ENCODE measurements at places on chromosomes 16 and 17.

DNA sequence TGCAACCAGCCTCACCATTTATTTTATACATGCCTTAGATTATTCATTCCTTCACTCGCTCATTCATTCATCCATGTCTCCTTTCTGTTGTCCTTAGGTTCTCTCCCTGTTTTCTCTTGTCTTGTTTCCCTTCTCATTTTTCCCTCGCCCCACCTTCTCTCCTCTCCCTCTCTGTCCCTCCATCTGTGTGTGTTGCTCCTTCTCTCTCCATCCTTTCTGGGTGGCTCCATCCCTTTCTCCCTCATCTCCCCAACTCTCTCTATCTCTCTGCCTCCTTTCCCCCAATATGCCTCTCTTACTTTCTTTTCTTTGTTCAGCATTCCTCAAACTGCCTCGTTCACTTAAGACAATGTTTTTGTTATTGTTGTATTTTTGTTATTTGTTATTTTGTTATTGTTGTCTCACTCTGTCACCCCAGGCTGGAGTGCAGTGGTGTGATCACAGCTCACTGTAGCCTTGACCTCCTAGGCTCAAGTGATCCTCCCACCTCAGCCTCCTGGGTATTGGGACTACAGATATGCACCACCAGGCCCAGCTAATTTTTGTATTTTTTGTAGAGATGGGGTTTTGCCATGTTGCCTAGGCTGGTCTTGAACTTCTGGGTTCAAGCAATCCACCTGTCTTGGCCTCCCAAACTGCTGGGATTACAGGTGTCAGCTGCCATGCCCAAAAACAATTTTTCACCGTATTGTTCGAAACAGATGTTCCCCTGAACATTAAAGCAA lies 14.4 kb downstream of the SOCS1 start:
- DNase-seq = no peak

DNA sequence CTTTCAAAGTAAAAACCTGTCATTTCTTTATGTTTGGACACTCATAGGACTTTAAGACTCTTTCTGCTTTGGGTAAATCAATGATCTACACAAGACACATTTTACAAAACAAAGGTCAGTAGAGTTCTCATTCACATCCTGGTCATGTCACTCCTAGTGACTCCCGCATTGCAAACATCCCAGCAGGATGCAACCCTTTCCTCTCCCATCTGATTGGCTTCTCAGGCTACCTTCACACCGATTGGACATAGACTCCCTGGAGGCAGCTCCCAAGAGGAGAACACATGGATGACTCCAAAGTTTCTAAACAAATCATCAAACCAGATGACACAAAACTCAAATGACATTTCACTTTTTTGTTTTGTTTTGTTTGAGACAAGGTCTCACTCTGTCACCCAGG lies 43.8 kb upstream of the ACSM2B start:
- DNase-seq = no peak

- DNase-seq = no peak
These were observed 19.3 kb downstream of the CHMP6 start for GRCh38 chr17:81010935-81011334.

DNA sequence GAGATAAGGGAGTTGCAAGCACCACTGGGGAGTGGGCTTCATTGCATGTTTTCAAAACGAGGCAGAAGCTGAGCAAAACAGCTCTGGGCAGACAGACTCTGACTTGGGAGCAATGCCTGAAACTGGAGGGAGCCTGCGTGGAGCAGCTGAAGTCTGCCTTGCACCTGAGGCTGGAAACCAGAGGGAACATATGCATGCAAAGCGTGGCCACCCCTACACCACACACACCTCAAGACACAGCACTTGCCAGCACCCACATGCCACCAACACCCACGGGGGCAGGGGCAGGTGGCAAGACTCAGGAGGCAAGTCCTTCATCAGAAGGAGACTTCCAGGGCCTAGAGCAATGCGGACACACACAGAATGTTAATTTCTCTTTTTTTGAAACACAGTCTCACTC lies 45.8 kb downstream of the COTL1 start:
- DNase-seq = no peak

- DNase-seq = no peak
These were observed 160.0 kb downstream of the TANC2 start for GRCh38 chr17:63125987-63126386.

DNA sequence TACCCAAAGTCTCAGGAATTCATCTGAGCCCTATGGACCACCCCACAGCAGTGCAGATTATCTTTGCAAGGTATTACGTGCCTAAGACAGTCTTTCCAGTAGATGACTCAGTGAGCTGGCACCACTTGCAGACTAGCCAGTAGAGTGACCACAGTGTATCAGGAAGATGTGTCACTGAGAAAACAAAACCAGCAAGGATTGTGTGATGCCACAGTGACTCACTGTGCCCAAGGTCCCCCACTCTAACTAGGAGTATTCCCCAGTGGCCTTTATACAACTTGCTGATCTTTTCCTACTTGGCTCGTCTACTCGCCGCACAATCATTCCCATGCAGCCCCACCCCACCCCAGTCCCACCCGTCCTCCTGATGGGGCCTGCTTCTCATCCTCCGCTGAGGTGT lies 26.8 kb upstream of the PRKCA start:
- no peak for DNase-seq

GRCh38 chr17:59617156-59617732 lies 2.5 kb upstream of the CLTC start:
- DNase-seq = no peak

GRCh38 chr17:45246861-45247428 lies 14.9 kb downstream of the SPATA32 start:
- DNase-seq = no peak

DNA sequence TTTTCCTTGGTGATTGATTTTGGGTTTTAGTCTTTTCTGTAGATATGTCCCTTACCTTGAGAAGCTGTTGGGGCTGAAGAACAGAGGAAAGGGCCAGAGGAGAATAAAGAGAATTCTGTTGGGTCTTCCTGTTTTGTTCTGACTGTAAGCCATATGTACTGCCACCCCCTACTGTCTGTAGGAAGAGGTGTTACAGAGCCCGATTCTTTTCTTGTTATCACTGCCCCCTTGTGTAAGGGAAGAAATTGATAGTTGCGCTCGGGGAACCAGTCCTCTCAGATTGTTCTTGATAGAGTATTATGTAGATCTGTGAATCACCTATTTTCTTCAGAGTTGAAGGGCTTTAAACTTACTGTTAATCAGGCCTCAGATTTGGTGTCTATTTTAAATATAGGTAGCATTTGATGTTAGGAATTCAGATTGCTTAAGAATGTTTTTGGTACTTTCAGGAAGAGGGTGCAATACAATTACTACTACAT lies 2.4 kb downstream of the TANC2 start:
- DNase-seq = peak; percentile 92

GRCh38 chr17:30605027-30605426 lies 127.8 kb downstream of the GOSR1 start:
- no peak for DNase-seq

GRCh38 chr16:81706327-81707295 lies 72.5 kb upstream of the PLCG2 start:
- no peak for DNase-seq

GRCh38 chr17:81829858-81830257 lies 3.2 kb downstream of the MCRIP1 start:
- no peak for DNase-seq

GRCh38 chr16:6857575-6857974 lies 475.1 kb upstream of the RBFOX1 start:
- no peak for DNase-seq

GRCh38 chr16:51919736-51920135 lies 627.2 kb downstream of the TOX3 start:
- no peak for DNase-seq

DNA sequence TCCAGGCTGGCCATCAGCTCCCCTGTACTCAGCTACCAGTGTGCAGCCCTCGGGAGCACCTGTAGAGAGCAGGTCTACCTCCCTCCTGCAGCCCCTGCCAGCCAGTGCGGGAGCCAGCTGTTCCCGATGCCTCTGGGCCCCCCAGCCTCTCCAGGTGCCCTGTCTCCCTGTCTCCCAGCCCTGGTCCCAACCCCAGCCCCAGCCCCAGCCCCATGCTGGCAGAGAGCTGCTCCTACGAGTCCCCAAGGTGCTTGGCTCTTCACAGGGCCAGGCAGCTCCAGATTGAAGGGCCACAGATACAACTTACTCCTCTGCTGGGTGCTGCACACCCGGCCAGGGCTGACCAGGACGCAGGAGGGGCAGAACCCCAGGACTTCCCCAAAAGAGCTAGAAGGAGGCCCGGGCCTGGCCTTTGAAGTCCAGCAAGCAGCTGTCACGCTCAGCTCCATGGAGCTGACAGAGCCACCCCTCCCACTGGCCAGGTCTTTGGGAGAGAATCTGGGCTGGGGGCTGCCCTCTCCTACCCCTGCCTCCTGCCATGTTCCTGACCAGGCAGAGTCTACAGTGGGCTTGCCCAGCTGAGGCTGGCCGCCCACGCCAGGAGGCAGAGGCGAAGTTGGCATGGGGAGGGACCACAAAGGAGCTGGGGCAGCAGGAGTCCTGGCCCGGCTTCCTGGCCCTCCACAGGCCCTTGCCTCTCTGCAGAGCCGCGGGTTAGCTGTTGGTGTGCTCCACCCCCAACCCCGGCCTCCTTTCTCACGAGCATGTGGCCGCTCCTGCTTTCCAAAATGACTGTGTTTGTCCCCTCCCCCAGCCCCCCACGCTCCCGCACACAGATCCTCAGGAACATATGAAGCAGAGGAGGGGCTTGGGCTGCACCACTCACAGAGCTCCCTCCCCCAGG lies 9.5 kb upstream of the ADAM11 start:
- DNase-seq = no peak

GRCh38 chr16:50717091-50717490 lies 23.7 kb downstream of the NOD2 start:
- no peak for DNase-seq

DNA sequence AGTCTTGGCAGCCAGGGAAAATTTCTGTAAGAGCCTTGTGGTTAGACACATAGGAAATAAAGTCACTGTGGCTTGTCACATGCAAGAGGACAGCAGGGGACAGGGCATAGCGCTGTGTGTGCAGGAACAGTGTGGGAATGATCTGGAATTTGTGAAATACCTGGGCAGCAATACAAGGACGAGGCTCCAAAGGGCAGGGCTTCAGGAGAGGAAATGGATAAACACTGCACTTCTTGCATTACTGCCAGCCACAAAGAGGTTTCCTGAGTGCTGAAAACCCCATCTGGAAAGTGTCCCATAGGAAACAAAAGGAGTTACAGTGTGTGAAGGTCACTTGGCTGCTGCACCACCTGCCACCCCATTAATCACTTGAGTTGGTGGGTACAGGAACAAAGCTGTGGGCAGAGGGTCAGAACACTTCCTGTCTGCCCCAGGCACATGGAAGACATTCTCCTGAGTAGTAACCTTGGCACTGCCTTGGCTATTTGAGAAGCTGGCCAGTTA lies 12.1 kb upstream of the HP start:
- DNase-seq = no peak

- DNase-seq = no peak
These were observed 6.9 kb downstream of the MYO19 start for GRCh38 chr17:36527621-36528250.
